ENCODE measurements at places on chromosomes 4 and X.

- no peak for DNase-seq
Observed at GRCh38 chr4:151874328-151874727, 113.5 kb upstream of the GATB start.

DNA sequence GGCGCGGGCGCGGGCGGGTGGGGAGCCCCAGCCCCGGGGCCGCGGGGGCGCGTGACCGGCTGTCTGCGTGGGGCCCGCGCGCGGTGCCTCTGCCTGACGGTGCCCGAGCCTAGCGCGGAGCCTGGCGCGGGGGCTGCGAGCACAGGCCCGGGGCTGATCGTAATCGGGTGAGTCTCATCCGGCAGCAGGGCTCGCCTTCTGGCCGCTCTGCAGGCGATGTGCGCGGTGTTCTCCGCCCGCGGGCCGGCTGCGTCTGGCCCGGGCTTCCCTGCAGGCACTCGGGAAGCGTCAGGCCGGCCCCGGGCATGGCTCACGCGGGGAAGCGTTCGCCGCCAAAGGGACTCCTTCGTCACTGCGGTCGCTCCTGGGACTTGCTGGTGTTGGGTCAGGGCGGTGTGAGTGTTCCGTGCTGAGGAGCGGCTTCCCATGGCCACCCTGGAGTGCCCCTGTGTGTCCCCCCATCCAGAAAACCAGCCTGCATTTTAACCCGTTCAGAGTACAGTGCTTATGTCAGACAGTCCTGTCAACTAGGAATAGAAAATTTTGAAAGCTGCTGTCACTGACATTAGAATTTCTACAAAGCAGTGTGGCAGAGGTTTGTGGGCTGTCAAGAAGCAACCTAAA is 40.6 kb downstream of the FAM149A start:
- DNase-seq: no peak

- no peak for DNase-seq
Observed at GRCh38 chrX:74535408-74536151, 78.8 kb downstream of the RLIM start.

DNA sequence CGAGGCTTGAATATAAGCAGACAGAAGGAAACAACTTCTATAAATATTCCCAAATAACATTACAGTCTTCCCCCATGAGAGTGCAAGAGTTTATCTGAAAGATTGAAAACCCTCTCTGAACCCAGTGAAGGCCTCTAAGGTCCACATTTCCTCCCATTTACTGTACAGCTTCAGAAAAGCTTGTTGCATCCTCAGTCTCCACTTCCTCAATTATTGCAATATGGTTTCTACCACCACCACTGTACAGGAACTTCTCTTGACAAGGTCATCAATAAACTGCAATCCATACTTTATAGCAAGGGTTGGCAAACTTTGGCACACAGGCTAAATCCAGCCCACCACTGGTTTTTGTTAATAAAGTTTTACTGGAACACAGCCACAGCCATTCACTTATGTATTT is 239.0 kb downstream of the THOC2 start:
- DNase-seq: no peak

DNA sequence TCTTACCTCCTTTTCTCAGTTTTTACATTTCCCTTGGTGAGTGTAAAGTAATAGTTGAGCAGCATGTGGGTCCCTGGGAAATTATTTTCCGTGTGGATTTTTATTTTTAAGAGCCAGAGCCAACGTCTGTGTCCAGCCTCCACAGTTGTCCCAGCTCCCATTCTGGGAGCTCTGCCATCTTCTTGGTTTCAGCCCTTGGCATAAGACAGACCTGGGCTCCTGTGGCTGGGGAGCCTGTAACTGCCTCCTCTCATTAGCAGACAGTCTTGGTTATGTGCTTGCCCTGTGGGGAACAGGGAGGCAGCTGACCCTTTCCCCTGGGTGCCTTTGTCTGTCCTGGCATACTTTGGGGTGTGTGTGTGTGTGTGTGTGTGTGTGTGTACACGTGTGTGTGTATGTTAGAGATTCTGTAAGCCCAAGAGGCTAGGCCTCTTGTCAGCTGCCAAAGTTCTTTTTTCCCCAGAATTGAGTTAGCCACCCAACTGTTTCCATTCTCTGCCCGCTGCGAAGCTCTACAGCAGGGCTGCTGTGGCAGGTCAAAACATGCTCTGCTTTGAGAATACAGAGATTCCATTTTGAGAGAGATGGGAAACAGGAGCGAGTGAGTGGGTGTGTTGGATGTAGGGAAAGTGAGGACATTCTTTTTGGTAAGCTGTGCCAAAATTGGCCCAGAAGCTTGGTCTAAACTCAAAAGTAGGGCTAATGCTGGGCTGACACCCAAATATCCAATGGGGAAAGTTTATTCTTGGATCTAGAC is 140.7 kb downstream of the TMEM164 start:
- no peak for DNase-seq

DNA sequence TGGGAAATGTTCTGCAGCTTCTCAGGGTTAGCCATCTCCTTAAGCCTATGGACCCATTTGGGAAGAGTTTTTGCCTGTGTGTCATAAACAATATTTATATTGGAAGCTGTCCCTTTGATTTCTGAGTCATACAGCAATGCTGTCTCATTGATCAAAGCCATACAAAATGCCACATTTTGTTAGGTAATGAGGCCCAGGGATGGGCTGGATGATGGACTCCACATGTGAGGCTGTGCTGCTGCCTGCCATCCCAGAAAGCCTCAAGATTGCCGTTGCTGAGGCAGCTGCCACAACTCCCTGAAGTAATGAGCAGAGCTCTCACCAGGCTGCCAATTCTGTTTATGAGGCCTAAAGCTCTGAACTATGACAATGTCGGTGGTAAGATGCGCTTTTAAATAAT is 12.2 kb upstream of the GJB1 start:
- no peak for DNase-seq

DNA sequence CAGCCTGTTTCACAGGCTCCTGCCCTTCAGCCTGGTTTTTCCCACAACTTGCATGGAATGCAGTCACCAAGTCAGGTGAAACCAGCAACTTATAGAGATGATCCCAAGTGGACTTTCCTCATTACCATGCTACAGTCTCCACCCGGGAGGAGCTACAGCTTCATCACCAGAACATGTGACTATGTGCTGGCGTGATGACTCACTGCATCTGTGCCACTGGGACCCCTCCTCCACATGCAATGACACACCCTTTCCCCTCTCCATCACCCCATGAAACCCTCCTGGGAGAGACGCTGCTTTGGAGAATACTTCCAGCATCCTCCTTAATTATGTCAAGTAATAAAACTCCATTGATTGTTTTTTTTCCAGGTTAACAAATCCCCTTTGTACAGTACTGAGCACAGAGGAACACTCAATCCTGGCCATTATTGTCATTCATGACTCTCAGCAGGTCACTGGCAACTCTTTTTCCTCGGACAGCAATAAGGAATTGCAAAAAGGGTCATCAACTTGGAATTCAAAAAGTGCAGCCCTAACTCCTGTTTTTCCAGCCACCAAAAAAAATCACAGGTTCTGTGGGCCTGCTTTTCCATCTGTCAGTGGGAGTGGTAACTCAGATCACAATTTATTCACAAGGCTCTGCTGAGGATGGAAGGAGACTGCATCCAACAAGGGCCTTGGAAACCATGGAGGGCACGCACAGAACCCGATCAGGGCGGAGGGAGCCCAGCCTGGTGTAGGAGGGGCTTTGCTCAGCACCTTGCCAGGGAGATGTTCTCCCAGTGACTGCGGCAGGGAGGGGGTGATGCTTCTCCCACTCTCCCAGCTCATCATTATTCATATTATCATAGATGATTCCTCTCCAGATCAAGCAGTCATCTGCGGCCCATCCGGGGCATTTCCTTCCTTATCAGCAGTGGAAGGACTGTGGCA is 17.4 kb downstream of the QDPR start:
- DNase-seq: no peak

GRCh38 chrX:22399437-22400192 is 126.9 kb downstream of the CBLL2 start:
- no peak for DNase-seq

DNA sequence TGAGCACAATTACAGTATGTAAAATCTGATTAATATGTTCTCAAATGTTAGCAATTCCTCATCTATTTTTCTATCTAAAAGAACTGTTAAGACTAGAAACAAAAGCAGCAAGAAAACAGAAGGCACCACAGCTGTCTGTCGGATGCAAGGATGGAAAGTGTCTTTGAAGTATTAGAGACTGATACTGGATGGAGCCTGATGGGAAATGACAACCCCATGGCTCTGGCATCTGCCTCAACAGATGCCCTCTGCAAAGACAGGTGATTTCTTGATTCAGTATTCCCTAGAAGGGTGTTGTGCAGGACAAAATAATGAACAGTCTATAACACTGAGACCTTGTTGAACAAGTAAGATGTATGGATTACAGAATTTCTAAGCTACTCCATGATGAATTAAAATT is 19.7 kb downstream of the LRCH2 start:
- no peak for DNase-seq

DNA sequence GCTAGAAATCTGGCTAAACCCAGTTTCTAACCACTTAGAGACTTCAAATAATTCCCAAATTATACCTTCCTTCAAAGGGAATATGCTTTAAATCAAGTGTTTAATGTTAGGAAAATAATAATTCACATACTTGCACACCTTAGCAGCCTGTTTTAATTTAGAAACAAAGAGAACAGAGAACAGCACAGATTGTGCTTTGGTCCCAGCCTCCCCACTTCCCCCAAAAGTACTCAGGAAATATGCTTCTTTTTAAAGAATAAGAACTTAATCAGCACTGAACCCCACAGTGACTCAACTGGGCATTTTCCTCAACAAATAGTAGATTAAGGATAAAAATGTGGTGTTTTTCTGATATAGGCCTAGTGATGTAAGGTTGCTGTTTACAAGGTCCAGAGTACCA is 295.8 kb downstream of the GBA3 start:
- no peak for DNase-seq

- no peak for DNase-seq
Observed at GRCh38 chr4:153440475-153440874, 25.7 kb upstream of the TMEM131L start.

- no peak for DNase-seq
Observed at GRCh38 chr4:112813790-112814189, 176.8 kb downstream of the LARP7 start.

- DNase-seq: no peak
Observed at GRCh38 chr4:112015960-112016359, 129.3 kb upstream of the FAM241A start.

DNA sequence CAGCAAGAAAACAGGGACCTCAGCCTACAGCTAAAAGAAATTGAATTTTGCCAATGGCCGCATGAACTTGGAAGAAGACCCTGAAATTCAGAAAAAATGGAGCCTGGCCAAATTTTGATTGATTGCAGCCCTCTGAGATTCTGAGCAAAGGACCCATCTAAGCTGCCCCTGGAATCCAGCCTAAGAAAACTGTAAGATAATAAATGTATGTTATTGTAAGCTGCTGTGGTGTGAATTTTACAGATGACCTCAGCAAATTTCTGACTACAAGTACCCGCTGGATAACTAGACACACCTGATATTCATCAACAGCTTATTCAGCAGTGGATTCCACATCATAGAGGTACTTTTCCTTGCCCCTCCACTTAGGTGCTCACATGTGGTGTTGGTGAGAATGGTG is 119.5 kb upstream of the EPHA5 start:
- DNase-seq: no peak

- no peak for DNase-seq
Observed at GRCh38 chrX:38669428-38669827, 108.1 kb downstream of the TSPAN7 start.

- no peak for DNase-seq
Observed at GRCh38 chr4:155402941-155403340, 26.2 kb upstream of the MAP9 start.

- no peak for DNase-seq
Observed at GRCh38 chr4:34972189-34972588, 1272.1 kb downstream of the ARAP2 start.

DNA sequence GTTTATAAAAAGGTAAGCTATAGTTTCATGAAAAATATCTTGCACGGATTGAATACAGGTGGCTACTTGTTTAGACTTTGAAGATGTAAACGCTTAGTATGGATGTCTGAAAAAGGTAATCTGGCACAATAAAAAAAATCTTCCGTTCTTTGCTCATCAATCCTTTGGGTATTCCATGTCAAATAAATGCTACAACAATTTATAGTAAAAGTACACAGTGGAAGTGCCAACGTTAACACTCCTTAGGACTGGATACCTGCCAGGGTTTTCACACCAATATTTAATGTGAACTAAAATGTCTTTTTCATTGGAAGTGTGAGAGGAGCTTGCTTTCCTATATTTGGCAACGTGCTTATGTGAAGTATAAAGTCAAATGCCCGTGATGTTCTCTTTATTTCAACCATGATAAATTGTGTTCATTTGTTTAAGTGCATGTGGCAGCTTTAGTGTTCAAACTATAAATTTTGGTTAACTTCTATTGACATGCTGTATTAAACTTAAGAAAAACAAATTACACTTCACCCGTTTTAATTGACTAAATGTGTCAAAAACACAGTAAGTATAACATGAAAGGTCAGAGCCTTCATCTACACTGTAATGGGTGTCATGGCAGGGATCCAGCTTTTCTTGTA is 121.7 kb upstream of the HAND2 start:
- no peak for DNase-seq

- DNase-seq: no peak
Observed at GRCh38 chrX:3046253-3047240, 5.3 kb downstream of the ARSF start.

DNA sequence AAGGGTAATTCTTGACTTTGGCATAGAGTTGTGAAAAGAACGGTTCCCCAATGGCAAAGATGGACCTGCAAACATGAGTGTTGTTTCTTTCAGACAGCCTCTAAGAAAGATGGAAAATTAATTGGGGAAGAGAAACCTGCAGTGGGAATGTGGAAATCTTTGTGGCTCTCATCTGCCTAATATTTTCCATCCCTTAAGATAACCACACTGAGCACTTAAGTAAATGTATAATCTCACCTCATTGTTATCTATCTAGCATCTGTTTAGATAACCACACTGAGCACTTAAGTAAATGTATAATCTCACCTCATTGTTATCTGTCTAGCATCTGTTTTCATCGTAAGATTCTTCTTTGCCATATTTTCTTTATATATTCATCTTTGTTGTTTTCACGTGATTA is 149.3 kb downstream of the NWD2 start:
- DNase-seq: no peak

- DNase-seq: no peak
Observed at GRCh38 chr4:55868581-55869090, 15.2 kb downstream of the EXOC1 start.

- DNase-seq: no peak
Observed at GRCh38 chr4:118076958-118077766, 42.9 kb downstream of the NDST3 start.

DNA sequence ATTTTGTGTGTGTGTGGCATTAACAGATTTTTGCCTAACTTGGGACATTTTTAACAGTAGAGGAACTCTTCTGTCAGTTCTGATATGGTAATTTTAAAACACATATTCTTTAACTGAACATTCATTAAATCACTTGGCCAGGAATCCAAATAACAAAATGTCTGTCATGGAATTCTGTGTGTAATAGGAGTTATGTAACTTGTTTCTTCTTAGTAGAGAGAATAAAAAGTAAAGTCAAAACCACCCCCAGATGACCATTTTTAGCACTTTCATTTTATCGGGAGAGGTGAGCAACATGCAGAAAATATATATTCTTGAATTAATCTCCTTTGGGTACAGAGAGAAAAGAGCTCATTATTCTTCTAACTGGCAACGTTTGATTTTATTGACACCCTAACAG is 1740.3 kb downstream of the STIM2 start:
- no peak for DNase-seq

- DNase-seq: no peak
Observed at GRCh38 chr4:161952382-161952781, 211.4 kb downstream of the FSTL5 start.

All from stimulated activated CD8-positive, alpha-beta memory T cell treated with anti-CD3 and anti-CD28 coated beads, Interleukin-7, amount 100 ng/mL, for 1 hour (primary cell).